ENCODE measurements at places on chromosomes 4 and X.

DNA sequence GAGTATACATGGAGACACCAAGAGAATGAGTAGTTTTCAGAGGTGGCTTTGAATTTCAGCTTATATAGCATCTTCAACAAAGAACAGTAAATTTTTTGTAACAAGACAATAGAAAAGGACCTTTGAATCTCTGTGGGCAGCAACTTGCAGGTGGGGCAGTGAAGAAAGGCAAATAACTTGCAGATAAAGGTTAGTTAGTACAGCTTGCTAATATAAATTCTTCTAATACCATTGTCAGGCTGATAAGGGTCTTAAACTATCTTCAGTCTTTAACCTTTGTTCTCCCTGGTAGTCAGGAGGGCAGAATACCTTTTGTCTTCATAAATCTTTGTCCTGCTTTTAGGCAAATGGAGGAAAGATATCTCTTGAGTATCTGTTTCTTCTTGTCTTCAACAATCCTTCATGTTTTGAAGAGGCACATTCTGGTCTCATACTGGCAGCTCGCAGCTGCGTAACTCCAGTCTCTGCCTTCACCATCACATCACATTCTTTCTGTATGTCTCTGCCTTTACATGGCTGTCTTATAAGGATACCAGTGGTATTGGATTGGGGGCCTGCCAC, 16.0 kb downstream of the ANXA3 start:
- DNase-seq: no peak

- DNase-seq: no peak
Measured at GRCh38 chr4:44145868-44146267, 302.7 kb downstream of the KCTD8 start.

GRCh38 chr4:77994194-77994721, 62.9 kb upstream of the FRAS1 start:
- DNase-seq: no peak

DNA sequence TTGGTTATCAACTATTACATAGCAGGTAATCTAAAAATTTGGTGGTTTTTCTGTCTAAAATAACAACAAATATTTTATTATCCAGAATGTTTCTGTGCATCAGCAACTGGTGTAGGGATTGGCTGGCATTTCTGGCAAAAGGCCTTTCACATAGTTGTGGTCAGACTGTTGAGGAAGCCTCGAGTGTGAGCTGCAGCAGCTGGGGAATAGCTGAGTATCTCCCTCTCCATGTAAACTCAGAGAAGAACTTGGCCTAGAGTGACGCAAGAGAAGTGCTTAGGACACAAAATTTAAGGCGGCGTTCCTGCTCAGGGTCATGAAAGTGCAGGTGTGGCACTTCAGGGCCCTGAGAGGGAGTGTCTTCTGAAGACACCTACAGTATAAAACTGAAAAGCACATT, 558.9 kb downstream of the SPOCK3 start:
- no peak for DNase-seq

GRCh38 chrX:82677286-82677685, 830.8 kb upstream of the POU3F4 start:
- no peak for DNase-seq

DNA sequence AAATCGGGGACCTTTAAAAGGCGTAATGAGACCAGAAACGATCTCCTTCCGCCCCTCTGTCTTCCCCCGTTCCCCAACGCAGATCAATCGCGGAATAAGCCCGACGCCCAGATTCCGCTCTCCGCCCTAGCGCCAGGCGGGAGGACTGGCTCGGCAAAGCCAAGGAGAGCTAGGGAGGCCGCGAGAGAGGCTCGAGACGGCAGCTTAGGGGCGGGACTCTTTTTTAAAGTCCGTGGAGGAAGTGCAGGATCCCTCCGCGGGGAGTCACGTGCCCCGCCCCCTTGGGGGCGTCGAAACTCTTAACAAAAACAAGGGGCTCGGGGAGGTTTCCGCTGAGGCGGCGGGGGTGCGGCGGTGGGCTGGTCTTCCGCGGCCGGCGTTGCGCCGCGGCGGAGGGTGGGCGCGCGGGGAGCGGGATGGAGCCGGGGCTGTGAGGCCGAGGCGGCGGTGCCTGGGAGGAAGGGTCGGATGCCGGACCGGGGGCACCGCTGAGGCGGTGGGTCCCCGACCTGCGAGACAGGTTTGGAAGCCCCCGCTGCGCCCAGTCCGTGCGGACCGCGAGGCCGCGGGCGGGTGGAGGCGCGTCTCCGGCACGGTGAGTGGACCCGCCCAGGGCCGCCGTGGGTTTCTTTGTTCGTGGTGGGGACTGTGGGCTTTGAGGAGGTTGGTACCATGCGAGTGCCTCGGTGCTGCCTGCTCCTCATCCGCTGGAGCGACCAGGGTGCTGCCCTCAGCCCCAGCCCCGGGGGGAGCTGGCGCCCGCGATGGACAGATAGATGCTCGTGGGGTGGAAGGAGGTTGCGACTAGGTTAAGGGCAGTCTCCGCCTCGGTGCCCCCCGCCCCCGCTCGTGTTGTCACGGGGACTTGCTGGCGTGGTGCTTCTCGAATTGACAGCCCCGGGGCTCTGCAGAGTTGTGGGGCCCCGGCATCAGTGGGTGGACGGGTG, at the start of gene CCNG2:
Gene CCNG2, plus strand, starts transcription at position 296 of the 947 bp plus-strand sequence. CDS start 1,326 bp downstream, outside the sequence.
- DNase-seq: peak; percentile 92

- no peak for DNase-seq
Measured at GRCh38 chr4:3293401-3294391, 875 bp downstream of the RGS12 start.

GRCh38 chr4:84477738-84478137, 21.4 kb downstream of the NKX6-1 start:
- no peak for DNase-seq

GRCh38 chr4:105994061-105994460, 98.8 kb downstream of the NPNT start:
- DNase-seq: no peak

DNA sequence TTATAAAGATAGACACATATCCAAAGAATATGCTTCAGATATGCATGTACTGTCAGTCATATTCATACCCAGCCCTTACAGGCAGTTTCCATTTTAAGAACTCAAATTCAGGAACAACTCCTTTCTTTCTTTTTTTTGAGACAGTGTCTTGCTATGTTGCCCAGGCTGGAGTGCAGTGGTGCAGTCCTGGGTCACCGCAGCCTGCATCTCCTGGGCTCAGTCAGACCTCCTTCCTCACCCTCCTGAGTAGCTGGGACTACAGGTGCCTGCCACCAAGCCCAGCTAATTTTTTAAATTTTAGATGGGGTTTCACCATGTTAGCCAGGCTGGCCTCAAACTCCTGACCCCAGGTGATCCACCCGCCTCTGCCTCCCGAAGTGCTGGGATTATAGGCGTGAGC, 34.5 kb downstream of the SNX25 start:
- DNase-seq: no peak

DNA sequence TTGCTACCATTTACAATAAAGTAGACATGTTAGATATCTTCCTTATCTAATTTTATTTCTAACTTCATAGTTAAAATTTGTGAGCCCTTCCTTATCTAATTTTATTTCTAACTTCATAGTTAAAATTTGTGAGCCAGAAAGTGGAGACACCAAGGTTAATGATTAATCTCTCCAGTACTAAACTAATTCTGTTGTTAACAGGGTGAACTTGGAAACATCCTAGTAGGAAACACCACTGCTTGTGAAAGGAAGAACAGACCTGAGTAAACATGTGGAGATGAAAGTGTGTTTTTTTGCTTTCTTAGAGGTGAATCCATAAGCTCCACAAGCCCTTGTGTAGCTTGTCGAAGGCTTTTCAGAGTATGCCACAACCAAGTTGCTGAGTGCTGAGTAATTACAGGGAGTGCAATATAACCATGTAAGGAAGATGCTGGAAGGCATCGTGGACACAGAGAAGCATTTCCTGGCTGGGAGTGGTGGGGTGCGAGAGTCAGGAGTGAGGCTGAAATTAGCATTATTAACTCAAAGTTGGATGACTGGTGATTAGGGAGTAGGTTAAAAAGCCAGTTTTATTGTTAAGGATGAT, 118.6 kb upstream of the NEIL3 start:
- no peak for DNase-seq

- DNase-seq: no peak
Measured at GRCh38 chr4:156771171-156771837, 200.3 kb downstream of the PDGFC start.

DNA sequence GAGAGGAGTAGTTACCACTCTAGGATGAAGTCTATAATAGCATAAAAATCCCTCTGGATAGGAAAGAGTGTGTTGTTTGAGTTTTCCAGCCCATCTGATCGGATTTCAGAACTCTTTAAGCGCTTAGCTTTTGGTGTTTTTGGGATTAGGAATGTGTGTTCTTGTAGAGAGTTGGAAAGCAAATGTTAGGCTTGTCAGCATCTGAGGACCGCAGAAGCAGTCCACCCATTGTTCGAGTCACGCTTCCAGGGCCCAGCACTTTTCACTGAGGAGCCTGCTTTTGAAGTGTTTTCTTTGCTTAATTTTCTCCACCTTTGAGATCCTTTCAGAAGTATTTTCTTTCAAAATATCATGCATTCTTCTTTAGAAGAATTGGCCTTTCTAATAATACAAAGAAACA, 306.2 kb downstream of the TENM3 start:
- DNase-seq: no peak

GRCh38 chr4:37754410-37755185, 68.4 kb upstream of the RELL1 start:
- DNase-seq: no peak

GRCh38 chrX:70470850-70471289, 26.2 kb downstream of the DLG3 start:
- no peak for DNase-seq

DNA sequence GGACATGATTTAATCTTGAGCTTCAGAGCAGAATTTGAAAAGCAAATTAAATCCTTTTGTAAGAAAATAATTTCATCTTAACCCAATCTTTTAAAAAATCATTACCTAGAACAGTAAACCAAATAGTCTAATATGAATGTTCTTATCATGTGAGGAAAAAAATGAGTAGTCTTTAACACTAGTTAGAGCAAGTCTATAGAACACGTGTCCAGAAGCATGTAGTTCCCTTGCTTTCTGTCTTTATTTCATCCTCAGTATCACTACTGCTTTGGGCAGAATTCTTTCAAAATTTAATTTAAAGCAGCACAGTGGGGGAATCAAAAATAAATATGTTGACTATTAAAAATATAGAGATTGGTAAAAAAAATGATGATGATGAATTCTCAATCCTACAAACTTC, 2.1 kb downstream of the RBM47 start:
- DNase-seq: no peak
